Body of pancreas (tissue), 4 donors: ENCODE measurements at places on chromosomes 16 and 17.

- DNase-seq, result peak; percentile 9
- no peaks in the 10 kb centered on the region for H3K36me3 ChIP-seq
- H3K4me1 ChIP-seq, result peaks cover 29% of the 10 kb centered on the region
- H3K27me3 ChIP-seq, result no peaks in the 10 kb centered on the region
Observed at GRCh38 chr17:57956291-57957119, 1.3 kb upstream of the CUEDC1 start.

GRCh38 chr16:35339337-35339736 is 1879.9 kb downstream of the TP53TG3F start:
- no peak overlapping the region for H3K4me3 ChIP-seq
- H3K27me3 ChIP-seq, result no peaks in the 10 kb centered on the region
- no peak overlapping the region for H3K27ac ChIP-seq
- H3K36me3 ChIP-seq, result no peaks in the 10 kb centered on the region
- no peaks in the 10 kb centered on the region for H3K4me1 ChIP-seq
- no peak for DNase-seq

- H3K27me3 ChIP-seq, result no peaks in the 10 kb centered on the region
- H3K36me3 ChIP-seq, result no peaks in the 10 kb centered on the region
- DNase-seq, result peak; percentile 65
- H3K4me1 ChIP-seq, result peaks cover 6% of the 10 kb centered on the region
Observed at GRCh38 chr17:53032861-53033271, 789.9 kb upstream of the KIF2B start.

- no peaks in the 10 kb centered on the region for H3K36me3 ChIP-seq
- H3K27me3 ChIP-seq, result no peaks in the 10 kb centered on the region
- H3K27ac ChIP-seq, result no peak overlapping the region
- H3K4me1 ChIP-seq, result peaks cover 8% of the 10 kb centered on the region
Observed at GRCh38 chr17:64297467-64298088, 34.5 kb upstream of the TEX2 start.

GRCh38 chr17:74864866-74865395 is 5.2 kb upstream of the GRIN2C start:
- peak; percentile 76 for DNase-seq
- H3K27me3 ChIP-seq, result peaks cover 22% of the 10 kb centered on the region
- H3K27ac ChIP-seq, result no peak overlapping the region
- H3K4me3 ChIP-seq, result no peak overlapping the region

DNA sequence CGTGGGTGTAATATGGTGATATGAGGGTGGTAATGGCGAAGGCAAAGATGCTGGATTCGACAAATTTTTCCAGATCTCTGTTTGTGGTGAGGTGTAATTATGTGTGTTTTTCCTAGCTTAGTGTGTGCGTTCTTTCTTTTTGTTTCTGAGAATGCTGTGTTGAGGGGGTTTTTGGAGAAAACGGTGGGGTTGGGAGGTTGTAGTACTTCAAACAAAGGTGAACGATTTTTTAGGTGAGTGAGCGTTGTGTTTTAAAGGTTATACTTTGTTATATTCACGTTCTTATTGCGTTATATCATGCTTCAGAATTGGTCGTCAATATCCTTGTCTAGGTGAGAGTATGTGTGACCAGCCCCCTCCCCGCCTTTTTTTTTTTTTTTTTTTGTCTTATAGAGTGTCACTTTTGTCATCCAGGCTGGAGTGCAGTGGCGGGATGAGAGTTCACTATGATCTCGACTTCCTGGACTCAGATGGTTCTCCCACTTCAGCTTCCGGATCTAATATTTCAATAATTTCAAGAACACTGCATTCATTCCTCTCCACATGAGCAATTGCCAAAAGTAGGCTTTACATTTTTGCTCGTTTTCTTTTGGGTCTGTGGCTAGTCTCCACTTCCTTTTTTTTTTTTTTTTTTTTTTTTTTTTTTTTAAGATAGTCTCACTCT is 82.2 kb upstream of the RNU2-1 start:
- H3K4me3 ChIP-seq, result no peak overlapping the region
- H3K4me1 ChIP-seq, result no peaks in the 10 kb centered on the region
- no peaks in the 10 kb centered on the region for H3K36me3 ChIP-seq
- H3K27ac ChIP-seq, result no peak overlapping the region

- H3K27me3 ChIP-seq, result no peaks in the 10 kb centered on the region
- peaks cover 6% of the 10 kb centered on the region for H3K4me1 ChIP-seq
- DNase-seq, result no peak
- no peak overlapping the region for H3K4me3 ChIP-seq
- no peak overlapping the region for H3K27ac ChIP-seq
- no peaks in the 10 kb centered on the region for H3K36me3 ChIP-seq
Observed at GRCh38 chr17:19770985-19771735, 23.1 kb upstream of the ALDH3A1 start.

DNA sequence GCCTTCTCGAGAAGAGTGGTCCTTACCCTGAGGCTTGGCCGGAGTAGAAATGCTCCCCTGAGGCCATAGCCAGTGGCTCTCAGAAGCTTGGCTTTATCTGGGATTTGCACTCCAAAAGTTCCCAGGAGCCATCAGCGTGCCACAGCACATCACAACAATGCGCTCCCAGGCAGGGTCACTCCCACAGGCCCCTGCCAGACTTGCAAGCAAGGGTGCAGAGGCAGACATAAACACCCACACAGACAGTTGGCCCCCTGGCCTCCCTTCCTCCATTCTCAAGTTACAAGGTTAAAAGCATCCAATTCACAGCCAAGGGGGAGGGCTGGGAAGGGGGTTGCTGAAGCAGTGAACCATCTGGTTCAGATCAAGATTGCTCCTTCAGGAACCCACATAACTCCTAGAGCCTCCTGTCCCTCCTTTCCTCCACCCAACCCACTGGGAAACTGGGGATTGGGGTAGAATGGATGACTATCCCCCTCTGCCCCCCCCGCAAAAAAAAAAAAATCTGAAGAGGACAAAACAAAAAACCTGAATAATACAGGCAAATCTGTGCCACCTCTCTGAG is 1.8 kb downstream of the ST3GAL2 start:
- no peaks in the 10 kb centered on the region for H3K36me3 ChIP-seq
- no peak for DNase-seq
- peaks cover 22% of the 10 kb centered on the region for H3K4me1 ChIP-seq
- no peak overlapping the region for H3K27ac ChIP-seq

DNA sequence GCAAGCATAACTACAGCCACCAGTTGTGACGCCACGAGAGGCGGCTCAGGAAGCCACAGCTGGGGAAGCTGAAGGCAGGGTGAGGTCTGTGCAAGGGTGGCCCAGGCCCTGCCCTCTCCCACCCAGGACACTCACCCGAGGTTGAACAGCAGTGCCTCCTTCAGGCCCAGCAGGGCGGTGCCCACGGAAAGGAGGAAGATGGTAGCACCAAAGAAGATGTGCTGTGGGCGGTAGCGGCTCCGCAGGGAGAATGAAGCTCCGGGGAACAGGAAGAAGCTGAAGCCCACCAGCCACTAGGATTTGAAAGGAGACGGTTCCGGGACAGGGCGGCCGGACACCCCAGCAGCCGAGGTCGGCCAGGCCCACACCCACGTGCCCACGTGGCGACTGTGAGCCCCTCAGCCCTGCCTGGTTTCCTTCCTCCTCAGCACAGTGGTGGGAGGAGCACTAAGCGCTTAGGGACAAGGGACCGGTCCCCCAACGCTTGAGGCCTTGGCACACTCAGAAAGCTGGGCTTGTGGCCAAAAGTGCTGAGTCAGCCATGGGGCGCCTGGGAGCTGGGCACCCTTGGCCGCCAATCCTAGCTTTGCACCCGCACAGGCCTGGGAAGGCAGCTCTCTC is 11.0 kb downstream of the CYB561 start:
- peak; percentile 93 for DNase-seq
- peaks cover 75% of the 10 kb centered on the region for H3K4me1 ChIP-seq
- H3K4me3 ChIP-seq, result no peak overlapping the region
- no peaks in the 10 kb centered on the region for H3K36me3 ChIP-seq
- peak overlapping the region; percentile 87 for H3K27ac ChIP-seq
- no peaks in the 10 kb centered on the region for H3K27me3 ChIP-seq

- no peak overlapping the region for H3K27ac ChIP-seq
- no peaks in the 10 kb centered on the region for H3K27me3 ChIP-seq
- H3K4me3 ChIP-seq, result peak overlapping the region; percentile 65
- no peaks in the 10 kb centered on the region for H3K36me3 ChIP-seq
Observed at GRCh38 chr17:39196241-39196807, 1.1 kb downstream of the CACNB1 start.

- no peaks in the 10 kb centered on the region for H3K36me3 ChIP-seq
- no peak for DNase-seq
- no peak overlapping the region for H3K4me3 ChIP-seq
- peaks cover 12% of the 10 kb centered on the region for H3K4me1 ChIP-seq
- H3K27ac ChIP-seq, result no peak overlapping the region
- no peaks in the 10 kb centered on the region for H3K27me3 ChIP-seq
Observed at GRCh38 chr17:30475206-30475605, 2.0 kb upstream of the GOSR1 start.
